ENCODE measurements at places on chromosomes 11 and 22.

DNA sequence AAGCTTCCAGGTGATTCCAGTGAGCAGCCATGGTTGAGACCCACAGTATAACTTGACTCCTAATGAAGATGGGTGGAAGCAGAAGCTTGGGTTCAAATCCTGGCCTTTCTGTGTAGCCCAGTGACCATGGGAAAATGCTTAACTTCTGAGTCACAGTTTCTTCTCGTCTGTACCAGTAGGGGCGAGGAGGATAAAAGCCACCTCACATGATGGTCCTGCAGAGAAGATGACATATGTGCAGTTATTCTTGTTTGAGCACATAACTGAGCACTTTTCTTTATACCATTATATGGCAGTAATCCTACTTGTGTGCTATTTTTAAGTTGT, 4.9 kb downstream of the TMEM109 start:
- DNase-seq, result no peak

DNA sequence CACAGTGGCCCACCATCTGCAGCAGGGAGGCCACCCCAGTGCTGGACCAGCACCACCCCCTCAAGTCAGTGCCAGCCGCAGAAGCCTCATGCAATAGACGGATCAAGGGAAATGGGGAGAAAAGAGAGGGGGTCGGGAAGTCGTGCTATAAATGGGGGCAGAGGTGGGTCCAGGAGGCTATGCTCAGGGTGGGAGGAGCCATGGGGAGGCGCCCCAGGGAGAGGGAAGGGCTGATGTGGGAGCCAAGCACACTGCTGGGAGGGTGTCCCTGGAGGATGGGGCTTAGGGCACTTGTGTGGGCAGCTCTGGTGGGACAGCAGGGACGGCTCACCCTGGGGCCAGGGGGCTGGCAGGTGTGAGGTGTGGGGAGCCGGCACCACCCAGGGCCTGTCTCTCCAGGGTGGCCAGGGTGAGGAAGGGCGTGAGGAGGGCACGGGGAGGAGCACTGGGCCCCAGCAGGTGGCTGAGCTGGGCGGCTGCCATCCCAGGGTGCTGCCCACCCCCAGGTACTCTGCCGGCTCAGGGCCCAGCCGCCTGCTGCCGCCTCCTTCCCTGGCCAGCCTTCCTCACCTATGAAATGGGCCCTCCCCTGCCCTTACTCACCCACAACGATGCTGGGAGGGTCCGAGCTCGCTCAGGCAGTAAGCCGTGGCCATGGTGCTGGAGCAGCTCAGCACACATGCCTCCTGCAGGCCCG, 18.0 kb downstream of the PHLDA2 start:
- no peak for DNase-seq

DNA sequence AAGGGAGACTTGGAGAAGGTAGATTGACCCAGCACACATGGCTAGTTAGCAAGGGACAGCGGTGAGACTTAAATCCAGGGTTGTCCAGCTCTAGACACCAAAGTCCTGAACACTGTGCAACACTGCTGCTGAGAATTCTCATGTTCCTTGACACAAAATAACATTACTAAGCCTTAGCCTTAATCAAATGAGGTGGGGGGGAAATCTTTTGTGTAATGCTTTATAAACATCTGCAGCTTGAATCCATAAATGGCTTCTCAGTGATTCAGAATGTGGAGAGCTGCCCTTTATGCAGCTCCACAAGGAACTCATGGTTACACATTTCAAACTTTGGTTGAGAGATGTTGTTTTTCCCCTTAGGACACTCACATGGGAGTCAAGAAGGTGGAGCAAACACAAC, 80.0 kb downstream of the CD44 start:
- no peak for DNase-seq

DNA sequence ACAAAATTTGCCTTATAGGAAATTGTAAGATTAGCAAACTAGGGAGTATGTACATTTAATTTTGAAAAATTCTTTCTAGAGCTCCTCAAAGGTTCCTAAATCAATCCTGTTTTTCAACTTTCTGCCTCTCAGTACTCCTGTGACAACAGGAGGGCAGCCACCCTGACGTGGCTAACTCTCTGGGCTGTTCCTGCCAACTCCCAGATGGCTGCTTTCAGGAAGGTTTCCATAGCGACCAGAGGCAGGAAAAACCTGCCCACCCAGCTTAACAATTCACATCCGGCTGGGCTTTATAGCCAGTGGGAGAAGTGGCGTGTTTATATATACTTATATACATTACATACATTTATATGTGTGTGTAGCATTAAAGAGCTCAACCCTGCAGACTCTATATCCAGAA, 26.5 kb downstream of the SGSM3 start:
- DNase-seq, result no peak

DNA sequence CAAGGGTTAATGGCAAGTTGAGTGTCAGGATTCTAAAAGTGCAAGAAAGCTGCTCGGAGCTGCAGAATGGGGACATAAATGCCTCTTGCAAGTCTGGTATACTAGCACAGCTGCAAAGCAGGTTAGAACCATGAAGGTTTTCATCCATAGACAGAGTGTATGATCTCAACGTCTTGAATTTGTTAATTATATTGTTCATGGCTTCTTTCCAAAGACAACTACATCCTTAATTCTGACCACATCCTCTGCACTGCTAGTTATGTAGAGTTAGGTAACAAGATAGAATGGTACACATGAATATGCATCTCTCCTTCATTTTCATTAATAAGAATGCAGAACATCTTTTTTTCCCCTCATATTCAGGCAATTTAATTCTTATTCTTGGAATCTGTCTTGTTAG, 34.2 kb downstream of the EXPH5 start:
- DNase-seq, result no peak

GRCh38 chr11:119438599-119438998, 15.6 kb upstream of the THY1 start:
- no peak for DNase-seq

DNA sequence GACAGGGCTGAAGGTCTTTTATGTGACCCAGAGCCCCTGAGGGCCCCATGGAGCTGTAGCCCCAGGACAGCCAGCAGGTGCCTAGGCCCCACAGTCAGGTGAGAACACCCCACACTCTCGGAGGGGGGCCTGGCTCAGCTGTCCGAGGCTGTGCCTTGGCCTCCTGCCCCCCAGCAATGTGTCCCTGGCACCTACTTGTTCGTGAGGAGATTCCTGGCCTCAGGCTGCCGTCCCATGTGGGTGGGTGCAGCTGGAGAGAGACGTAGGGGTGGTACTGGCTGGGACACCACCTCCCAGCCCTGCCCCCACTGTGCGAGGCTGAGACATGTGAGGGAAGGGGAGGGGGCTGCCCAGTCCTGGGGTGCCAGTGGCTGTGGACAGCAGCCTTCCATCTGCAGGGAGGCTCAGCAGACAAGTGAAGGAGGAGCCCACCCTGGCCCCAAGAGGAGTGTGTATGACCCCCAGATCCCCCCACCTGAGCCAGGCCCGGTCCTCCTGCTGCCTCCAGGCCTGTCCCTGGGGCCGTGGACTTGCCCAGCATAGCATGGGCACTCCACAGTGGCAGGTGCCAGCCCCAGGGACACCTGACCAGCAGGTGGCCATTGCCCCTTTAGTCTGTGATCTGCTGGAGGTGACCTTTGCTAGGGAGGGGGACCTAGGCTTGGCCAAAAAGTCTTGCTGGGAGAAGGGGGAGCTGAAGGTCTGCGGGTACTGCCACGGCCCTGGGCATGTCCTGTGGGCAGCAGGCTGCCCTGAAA, 17.0 kb downstream of the IL17REL start:
- no peak for DNase-seq

GRCh38 chr11:79269611-79270307, 171.1 kb downstream of the TENM4 start:
- no peak for DNase-seq

DNA sequence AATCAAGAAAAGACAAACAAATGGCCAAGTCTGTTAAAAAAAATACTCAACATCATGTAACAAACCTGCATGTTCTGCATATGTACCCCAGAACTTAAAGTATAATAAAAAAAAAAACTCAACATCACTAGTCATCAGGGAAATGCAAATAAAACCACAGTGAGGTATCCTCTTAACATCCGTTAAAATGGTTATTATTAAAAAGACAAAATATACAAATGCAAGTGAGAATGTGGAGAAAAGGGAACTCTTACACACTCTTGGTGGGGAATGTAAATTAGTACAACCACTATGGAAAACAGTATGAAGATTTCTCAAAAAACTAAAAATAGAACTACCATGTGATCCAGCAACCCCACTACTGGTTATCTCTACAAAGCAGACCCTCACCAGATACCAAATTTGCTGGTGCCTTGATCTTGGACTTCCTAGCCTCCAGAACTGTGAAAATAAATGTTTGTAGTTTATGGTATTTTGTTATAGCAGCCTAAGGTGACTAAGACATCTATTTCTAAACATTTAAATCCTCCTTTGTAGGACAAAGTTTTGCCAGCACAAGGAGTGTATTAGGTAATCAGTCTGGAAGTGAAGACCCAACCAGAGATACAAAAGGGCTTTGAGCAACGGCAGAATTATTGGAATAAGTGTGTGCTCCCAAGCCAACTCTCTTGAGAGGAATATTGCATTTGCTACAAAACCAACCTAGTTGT, 32.4 kb upstream of the SCUBE2 start:
- DNase-seq, result no peak

DNA sequence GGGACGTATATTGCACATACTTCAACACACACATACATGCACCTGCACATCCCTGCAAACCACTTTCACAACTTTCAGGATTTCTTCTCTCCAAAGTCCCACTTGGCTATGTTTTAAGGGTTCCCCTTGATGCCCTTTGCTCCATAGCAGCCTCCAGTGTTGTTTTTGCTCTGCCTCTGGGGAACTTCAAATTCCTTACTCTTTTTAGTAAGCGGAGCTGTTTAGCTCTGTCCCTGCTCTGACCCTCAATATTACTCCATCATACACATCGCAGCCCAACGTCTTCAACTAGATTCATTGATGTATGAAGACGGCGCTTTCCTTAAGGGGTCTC, 18.3 kb downstream of the PRR5L start:
- DNase-seq, result no peak

DNA sequence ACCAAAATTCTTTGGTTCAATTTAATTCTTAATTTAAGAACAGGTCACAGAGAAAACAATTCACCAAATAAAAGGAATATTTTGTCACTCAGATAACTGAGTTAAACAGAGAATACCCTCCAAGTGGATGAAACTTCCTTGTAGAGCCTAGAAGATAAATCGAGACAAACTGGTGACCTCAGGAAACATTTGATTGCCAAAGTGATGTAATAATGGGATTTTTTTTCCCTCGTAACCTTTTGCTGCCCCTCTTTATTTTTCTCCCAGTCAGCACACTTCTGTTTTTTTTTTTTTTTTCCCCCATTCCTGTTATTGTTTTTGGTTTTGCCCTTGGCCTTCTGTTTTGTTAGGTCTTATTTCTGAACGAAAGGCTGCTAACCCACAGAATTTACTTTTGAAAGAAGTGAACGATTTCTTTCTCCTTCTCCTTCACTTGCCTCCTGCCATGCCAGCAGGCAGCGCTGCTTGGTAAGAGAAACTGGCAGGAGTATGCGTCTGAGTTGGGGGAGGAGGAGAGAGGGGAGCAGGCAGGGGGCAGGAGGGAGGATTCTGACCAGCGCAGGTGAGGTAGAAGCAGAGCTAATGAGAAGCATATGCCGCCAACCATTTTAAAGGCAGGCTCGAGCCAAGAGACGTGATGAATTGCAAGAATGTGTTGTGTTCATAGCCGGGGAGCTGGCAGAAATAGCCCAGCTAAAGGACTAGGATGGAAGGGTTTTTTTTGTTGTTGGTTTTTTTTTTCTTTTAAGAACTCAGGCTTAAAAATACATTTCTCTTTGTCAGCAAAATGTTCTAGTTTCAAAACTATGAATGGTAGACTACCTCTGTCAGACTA, 121.9 kb upstream of the MTMR2 start:
- DNase-seq, result no peak

GRCh38 chr22:26586556-26587325, 3.2 kb downstream of the TPST2 start:
- DNase-seq, result no peak

DNA sequence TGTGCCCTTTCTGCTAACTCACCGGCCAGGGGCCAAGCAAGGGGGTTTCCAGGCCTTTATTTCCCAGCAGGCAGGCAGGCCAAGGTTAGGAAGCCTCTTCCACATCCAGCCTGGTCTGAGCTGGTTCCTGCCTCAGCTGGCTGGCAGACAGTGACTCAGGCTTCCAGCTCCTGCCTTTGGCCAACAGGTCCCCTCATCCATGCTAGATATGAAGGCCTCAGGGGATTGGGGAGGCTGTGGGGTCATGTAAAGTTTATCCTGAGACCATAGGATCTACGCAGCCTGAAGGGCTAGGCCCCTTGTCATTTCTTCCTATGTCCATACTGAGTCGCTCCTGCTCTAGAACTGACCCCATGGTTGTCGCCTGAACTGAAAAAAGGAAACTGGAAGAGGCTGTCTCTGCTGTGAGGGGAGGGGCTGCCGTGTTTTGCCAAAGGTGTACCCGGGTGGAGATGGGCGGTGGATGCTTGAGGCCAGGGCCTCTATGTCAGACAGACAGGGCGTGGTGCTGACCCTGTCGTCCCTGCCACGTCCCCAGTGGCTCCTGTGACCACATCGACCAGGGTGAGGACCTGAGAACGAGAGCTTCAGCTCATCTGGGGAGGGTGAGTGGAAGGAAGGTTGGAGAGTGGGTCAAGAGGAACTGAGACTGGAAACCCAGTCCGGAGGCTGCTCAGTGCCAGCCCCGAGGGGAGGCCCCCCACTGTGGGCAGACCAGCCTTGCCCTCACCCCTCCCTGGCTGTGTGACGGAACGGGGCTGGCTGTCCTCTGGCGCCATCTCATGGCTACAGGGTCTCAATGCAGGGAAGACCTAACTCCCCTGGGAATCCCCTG, 17.0 kb downstream of the P2RY6 start:
- peak; percentile 90 for DNase-seq

DNA sequence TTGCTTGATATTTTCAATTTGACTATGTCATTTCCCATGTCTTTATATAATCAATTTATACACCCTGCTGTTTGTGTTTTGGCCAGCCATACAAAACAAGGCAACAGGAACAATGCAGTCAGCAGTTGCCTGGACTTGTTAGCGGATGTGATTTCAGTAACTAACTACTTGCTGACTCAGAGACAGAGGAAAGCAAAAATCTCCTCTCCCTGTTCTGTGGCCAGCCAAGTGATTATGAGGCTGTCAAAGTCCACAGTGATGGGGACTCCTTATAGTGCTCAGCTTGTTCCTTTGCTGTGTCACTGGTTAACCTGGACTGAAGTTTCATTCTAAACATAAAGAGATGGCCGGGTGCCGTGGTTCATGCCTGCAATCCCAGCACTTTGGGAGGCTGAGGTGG, 32.6 kb upstream of the APLP2 start:
- DNase-seq, result no peak

GRCh38 chr22:48444320-48445112, 1383.2 kb downstream of the BRD1 start:
- DNase-seq, result no peak

- no peak for DNase-seq
Measured at GRCh38 chr11:132728026-132728425, 804.3 kb downstream of the OPCML start.
